ENCODE measurements at places on chromosomes 1 and 21.

- DNase-seq: no peak
Measured at GRCh38 chr1:202890392-202890791, 1.4 kb upstream of the RABIF start.

- DNase-seq: no peak
Measured at GRCh38 chr1:34749992-34750391, 4.9 kb upstream of the GJB5 start.

- DNase-seq: no peak
Measured at GRCh38 chr1:17258116-17258757, 9.3 kb downstream of the PADI3 start.

GRCh38 chr1:25210728-25211127 is 21.6 kb downstream of the SYF2 start:
- no peak for DNase-seq

GRCh38 chr1:212613440-212614335 is 5.1 kb downstream of the ATF3 start:
- DNase-seq: no peak

DNA sequence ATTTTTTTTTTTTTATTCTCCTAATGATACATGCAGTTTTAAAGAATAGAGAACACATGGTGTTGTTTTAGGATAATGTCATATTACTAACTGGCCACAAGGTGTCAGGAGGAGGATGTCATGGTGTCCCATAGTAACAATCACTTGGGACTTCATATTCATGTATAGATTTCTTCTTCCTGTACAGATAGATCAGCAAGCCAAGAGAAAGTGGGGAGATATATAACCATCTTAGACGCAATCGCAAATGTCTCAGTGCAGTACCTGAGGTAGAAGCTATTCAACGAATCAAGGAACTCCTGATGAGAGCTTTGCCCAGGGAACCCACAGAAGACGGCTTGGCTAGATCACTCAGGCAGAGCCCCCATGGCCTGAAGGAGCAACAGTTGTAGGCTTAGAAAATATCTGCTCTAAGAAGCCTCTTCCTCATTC is 12.3 kb downstream of the OR2T11 start:
- DNase-seq: no peak

GRCh38 chr1:181110013-181110412 is 21.5 kb downstream of the IER5 start:
- no peak for DNase-seq
